NCI-H1694 (cell line): ENCODE measurements at places on chromosomes 5 and 9.

GRCh38 chr5:153130296-153130695 lies 360.2 kb upstream of the GRIA1 start:
- DNase-seq = no peak

- DNase-seq = no peak
Measured at GRCh38 chr5:72096602-72097188, 10.6 kb upstream of the MAP1B start.

- no peak for DNase-seq
Measured at GRCh38 chr5:38373743-38374142, 115.4 kb downstream of the EGFLAM start.

GRCh38 chr5:1875281-1875842 lies 7.4 kb downstream of the IRX4 start:
- no peak for DNase-seq

GRCh38 chr9:38103340-38103739 lies 34.3 kb upstream of the SHB start:
- no peak for DNase-seq

- DNase-seq = no peak
Measured at GRCh38 chr5:181259974-181260719, 796 bp downstream of the TRIM52 start.

- DNase-seq = no peak
Measured at GRCh38 chr9:27539479-27540441, 10.1 kb upstream of the MOB3B start.

DNA sequence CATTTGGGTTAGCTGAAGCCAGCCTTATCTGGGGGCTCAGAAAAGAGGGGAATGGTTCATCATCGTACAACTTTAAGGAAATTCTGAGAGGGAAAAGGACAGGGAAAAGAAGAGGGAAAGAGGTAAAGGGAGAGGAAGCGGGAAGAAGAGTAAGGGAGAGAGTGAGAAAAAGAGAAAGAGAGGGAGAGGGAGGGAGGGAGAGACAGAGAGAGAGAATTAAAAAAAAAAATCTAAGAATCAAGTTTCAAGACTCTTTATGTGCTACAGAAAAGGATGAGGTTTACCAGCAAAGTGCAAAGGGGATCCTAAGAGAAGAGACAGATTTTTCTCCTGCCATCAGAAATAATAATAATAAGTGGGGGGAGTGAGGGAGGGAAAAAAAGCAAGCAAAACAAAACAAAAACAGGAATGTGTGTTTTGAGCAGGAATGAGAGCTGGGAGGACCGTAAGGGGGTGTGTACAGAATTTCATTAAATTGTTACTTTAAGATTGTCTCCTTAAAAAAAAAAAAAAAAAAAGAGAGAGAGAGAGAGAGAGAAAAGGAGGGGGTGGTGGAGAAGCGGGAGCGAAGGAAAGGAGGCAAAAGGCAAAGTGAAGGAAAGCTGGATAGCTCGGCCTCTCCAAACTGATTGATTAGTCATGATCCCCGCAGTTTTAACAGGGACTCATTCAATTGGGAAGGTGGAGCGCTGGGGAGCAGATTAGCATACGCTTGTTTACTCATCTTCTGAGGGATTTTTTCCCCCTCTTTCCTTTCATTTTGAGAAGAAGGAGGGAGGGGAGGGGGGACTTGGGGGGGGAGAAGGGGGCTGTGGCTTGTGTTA lies 438 bp upstream of the PAPPA start:
- no peak for DNase-seq

DNA sequence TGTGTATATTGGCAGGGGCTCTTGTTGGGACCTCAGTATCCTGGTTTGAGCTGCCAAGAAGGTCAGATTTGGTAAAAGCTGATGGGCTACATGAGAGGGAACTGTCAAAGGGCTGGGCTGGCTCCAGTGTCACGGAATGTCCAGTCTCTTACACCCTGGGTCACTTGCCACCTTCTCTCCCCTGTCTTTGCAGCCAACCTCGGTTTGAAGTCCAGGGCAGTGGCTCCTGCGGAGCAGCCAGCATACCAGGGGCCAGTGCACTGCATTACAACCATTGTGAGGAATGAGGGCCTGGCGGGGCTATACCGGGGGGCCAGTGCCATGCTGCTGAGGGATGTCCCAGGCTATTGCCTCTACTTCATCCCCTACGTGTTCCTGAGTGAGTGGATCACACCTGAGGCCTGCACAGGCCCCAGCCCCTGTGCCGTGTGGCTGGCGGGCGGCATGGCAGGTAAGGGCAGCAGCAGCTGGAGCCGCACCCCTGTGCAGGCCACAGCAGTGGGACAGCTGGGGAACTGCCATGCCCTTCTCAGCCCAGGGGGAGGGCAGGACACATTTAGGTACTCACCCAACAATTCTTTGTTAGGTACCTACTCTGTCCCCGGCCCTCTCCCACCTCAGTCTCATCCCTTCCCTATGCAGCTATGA lies 24.2 kb downstream of the IL9 start:
- no peak for DNase-seq

DNA sequence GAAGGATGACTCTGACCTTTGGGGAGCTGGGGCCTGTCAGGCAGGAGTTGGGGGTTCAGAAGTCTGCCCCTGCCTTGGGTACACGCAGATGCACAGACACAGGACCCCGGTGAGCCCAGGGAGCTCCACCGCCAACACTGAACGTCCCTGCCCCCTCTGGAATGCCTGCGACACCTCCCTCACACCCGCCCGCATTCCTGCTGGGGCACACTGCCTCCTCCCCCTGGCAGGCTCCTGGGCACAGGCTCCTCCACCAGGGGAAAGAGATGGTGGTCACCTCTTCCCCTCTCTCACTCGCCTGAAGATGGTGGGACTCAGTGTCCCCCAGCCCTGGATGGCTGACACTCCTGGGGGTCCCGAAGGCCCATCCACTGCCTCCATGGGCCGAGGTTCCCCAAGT lies 12.0 kb downstream of the CRB2 start:
- no peak for DNase-seq
